ENCODE measurements at places on chromosomes 3 and 15.

- no peak for DNase-seq
Measured at GRCh38 chr15:78461171-78461888, 23.3 kb downstream of the IREB2 start.

DNA sequence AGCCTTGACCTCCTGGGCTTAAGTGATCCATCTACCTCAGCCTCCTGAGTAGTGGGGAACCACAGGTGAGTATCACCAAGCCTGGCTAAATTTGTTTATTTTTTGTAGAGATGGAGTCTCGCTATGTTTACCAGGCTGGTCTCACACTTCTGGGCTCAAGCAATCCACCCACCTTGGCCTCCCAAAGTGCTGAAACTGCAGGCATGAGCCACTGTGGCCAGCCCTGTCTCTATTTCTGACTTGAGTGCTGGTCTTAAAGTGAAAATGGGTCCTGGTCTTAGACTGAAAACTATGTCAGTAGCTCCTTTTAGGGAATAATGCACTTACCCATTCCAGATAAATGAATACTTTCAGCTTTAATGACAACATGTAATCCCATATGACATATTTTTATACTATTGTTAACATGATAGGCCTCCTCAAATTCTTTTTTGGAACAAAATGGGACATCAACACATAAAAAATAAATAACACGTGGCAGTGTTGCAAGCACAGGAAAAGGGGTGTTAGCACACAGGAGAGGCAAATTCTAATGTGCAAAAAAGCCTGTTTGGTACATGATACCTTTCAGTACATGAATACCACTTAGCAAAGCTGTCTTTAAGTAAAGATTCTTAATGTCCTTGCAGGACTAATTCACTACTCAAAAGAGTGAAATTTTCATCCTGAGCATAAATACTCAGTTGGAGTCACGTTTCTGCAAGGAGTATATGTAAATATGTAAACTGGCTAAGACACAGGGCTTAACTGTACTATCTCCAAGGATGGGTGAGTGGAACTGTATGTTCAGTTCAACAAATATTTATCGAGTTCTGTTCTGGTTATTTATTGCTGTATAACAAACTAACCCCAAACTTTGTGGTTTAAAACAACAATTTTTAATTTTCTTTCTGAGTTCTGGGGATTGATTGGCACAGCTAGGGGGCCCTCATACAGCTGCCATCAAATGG is 194.7 kb downstream of the NR1D2 start:
- no peak for DNase-seq

DNA sequence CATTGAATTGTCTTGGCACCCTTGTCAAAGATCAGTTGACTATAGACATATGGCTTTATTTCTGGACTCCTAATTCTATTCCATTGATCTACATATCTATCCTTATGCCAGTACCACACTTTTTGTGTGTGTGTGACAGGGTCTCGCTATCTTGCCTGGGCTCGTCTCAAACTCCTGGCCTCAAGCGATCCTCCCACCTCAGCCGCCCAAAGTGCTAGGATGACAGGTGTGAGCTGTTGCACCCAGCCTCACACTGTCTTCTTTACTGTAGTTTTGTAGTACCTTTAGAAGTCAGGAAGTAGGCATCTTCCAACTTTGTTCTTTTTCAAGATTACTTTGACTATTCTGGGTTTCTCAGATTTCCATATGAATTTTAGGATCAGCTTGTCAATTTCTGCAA is 24.3 kb downstream of the CDAN1 start:
- no peak for DNase-seq

DNA sequence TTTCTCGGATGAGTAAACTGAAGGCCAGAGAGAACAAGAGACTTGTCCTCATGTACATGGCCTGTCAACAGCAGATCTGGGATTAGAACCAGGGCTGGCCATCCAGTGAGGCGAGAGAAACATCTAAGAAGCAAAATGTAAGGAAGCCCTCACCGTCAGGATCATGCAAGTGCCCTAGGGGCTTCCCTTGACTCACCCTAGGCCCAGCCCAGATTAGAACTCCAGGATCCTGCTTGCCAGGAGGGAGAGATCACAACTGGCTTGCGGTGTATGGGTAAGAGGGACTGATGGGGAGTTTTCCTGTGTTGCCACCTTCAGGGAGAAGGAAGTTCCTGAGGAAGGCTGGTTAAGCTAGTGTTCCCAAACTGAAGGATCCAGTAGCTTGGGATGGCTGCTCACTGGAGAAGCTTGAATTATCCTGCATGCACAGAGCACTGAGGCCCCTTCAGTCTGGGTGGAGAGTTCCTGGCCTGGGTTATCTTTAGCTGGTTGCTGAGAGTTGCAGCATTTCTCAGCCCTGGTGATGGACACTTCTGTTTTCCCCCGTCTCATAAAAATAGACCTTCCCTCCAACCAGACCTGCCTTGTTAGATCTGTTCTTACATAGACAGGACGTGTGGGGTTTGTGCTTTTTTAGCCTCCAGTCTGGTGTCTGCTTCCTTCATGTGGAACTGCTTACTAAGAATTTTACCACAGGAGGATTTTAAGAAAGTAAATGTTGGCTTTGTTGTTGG is 28.2 kb upstream of the XIRP1 start:
- no peak for DNase-seq

Measured in HS-27A (cell line).